ENCODE measurements at places on chromosomes 13 and 19.

DNA sequence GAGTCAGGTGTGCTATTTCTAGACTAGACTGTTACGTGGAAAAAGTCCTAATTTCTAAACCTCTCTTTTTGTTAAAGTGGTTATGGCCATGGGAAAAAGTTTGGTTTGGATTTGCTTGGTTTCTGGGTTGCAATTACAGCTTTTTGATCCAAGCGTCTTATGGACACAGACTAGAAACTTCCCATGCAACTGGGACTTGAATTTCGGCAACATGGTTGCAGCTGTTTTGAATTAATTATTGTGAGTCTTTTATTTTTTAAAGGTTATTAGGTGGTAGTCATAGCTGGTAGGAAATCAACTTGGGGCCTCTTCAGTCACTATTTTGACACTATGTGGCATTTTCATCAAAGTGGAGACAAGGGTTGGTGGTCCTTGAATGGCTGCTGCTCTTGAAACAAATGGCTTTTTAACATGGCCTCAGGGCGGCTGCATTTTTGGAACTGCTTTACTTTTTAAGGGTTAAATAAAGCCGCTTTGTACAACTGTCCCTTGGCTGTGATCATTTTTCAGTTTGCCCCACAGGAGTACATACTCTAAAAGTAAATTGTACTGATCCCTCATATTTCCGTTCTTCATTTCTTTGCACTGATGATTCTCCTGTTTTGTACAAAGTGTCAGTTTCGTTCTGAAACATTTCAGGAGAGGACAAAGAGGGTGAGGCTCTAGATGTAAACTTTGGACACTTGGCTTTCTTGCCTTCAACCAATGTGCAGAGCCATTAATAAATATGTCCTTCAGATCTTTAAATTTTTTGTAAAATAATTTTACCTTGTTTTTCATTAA is 15.9 kb downstream of the HNRNPM start:
- no peak for DNase-seq

GRCh38 chr19:3132971-3133792 is 2.7 kb upstream of the GNA15 start:
- DNase-seq: peak; percentile 76

DNA sequence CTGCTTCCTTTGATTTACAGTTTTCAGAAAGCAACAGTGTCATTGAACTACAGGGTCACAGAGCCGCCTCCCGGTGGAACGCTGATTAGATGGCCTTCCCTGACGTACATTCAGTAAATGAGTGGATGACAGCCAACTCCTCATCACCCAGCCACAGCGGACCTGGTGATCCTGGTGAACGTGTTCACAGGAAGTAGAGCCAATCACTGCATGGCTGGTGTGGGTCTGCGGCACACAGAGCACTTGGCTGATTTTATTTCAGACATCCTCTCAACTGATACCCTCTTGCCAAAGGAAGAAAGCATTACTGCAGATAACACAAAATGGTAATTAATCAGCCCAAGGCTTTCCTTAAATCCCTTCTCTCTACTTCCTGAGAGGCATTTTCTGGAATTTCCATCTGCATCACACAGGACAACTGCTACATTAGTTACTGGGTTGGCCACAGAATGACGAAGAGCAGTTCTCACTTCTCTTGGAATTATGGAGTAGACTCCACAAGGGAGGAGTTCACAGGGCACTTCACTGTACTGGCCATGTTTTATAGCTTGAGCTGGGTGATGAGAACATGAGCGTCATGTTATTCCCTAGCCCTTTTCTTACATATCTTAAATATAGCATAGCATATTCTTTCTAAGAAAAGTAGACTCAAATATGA is 84.0 kb upstream of the SLC7A1 start:
- DNase-seq: no peak

DNA sequence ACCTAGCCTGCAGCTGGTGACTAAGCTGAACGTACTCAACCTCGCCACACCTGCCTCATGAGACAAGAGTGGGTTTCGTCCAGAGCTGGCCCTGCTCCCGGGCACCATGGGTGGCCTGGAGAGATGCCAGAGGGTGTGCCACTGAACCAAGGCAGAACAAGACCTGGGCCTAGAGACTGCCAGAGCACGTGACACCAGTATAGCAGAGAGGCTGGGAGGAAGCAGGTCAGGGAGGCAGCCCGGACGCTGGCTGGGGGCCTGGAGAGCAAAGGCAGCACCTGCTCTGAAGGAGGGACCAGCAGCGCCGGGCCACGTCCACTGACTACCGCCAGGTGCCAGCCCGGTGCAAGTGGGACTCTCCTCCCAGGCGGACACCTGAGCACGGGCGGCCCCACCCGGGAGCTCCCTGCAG is 7.3 kb upstream of the C13orf46 start:
- DNase-seq: no peak

GRCh38 chr13:101690871-101691270 is 238.4 kb downstream of the ITGBL1 start:
- no peak for DNase-seq

DNA sequence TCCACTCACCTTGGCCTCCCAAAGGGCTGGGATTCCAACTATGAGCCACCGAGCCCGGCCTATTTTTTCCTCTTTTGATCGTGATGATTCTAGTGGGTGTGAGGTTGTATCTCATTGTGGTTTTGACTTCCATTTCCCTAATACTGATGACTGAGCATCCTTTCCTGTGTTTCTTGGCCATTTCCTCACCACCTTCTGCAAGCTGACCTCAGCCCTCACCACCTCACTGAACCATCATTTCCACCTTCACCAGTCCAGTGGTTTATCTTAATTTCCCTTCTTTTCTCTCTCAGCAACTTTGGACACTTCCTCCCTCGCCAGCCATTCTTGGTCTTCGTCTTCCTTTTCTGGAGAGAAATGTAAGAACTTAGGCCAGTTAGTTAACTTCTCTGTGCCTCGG is 13.0 kb upstream of the BICRA start:
- no peak for DNase-seq

GRCh38 chr13:86080340-86080995 is 281.2 kb upstream of the SLITRK6 start:
- no peak for DNase-seq

DNA sequence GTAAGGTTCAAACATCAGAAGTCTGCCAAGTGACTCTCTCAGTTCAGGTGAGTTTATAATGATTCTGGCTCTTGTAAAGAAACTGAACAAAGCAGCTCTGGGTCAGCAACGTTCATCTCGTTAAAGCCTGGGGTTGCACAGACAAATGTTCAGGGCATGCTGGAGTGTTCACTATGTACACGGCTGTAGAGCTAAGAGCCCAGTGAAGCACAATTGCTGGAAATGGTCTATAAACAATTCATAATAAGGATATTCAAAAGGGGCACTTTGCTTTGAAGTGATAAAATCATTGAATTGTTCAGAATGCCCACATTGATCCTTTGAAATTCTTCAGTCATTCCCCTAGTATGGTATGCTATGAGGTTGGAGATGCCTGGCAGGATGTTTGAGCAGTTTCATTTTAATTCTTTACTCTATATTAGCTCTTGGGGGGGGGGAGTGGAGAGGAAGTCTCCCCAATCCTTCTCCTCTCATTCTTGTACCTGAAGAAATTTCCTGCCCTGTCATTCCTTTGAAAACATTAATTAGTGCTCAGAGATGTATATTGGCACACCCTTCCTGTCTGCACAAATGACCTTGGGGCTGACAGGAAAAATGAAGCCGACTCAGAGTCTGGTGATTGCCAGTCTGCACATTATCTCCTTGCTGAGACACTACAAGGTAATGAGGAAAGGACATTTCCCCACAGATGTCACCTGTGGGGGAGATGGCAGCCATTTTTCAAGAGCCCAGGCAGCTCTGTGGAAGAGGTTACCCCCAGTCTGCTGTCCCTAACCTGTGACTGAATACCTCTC is 145.5 kb downstream of the DLEU7 start:
- no peak for DNase-seq

GRCh38 chr19:6272411-6272791 is 7.4 kb downstream of the MLLT1 start:
- DNase-seq: no peak

Measured in stimulated activated CD4-positive, alpha-beta T cell treated with anti-CD3 and anti-CD28 coated beads, Interleukin-12 subunit alpha, Interleukin-12 subunit beta, amount 100 ng/mL, for 48 hours (primary cell).